ENCODE measurements at places on chromosomes 5 and 9. TPM values are rescaled to one million over a fixed set of nuclear protein-coding genes. Genes with fewer than 3 reads are reported as not detected.

GRCh38 chr9:110033869-110034268 is 174.1 kb downstream of the C9orf152 start:
- H3K36me3 ChIP-seq, result no peaks in the 10 kb centered on the region
- no peaks in the 10 kb centered on the region for H3K27me3 ChIP-seq
- no peak overlapping the region for H3K27ac ChIP-seq
- peak; percentile 67 for DNase-seq

Gene HK3
- under 0.01 TPM for total RNA-seq

- H3K36me3 ChIP-seq, result peaks cover 8% of the 10 kb centered on the region
- no peak overlapping the region for H3K27ac ChIP-seq
- DNase-seq, result no peak
- peaks cover 65% of the 10 kb centered on the region for H3K4me1 ChIP-seq
- H3K4me3 ChIP-seq, result no peak overlapping the region
- H3K27me3 ChIP-seq, result no peaks in the 10 kb centered on the region
Measured at GRCh38 chr9:124290053-124290591, 32.4 kb downstream of the NEK6 start.

GRCh38 chr9:114583371-114584155 is 4.0 kb upstream of the ATP6V1G1 start:
- H3K27me3 ChIP-seq, result no peaks in the 10 kb centered on the region
- H3K4me3 ChIP-seq, result no peak overlapping the region
- no peaks in the 10 kb centered on the region for H3K4me1 ChIP-seq
- H3K36me3 ChIP-seq, result no peaks in the 10 kb centered on the region

DNA sequence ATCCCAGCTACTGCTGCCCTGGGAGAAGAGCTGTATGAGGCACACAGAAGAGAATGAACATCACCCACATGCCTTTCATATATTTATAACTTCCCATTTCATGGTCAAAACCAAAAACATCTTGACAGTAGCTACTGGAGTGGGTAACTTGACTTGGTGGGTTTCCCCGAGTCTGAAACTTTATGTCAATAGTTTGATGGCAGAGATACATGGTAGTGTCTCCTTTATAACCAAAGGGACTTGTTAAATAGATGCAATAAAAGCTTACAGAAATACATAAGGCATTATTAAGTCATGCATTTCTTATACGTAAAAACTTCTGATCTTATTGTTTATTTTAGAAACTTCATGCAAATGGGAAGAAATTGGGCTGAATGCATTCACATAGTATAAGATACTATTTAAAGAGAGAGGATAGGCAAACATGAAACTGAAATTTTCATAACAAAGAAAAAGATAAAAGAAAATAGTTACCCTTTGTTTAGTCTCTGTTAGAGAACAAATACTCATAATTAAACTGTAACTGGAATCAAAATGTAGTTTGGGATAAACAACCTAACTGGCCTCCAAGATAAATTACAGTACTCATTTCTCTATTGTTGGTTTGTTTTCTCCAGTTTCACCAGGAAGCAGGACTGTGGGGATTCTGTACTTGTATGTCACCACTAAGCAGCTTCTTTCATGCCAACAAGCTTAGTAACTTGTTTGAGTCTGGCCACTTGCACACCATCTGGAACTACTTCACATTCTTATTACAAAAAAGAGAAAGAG is 459.3 kb upstream of the MEF2C start:
- H3K4me1 ChIP-seq, result no peaks in the 10 kb centered on the region
- no peak overlapping the region for H3K4me3 ChIP-seq
- H3K27ac ChIP-seq, result no peak overlapping the region
- no peaks in the 10 kb centered on the region for H3K36me3 ChIP-seq
- H3K27me3 ChIP-seq, result no peaks in the 10 kb centered on the region
- DNase-seq, result peak; percentile 65

GRCh38 chr9:13967438-13967837 is 346.5 kb downstream of the NFIB start:
- no peaks in the 10 kb centered on the region for H3K36me3 ChIP-seq
- no peak overlapping the region for H3K27ac ChIP-seq
- no peak for DNase-seq
- H3K4me1 ChIP-seq, result no peaks in the 10 kb centered on the region
- no peak overlapping the region for H3K4me3 ChIP-seq

GRCh38 chr5:98573834-98574320 is 199.6 kb upstream of the RGMB start:
- no peaks in the 10 kb centered on the region for H3K36me3 ChIP-seq
- peaks cover 11% of the 10 kb centered on the region for H3K4me1 ChIP-seq
- no peak overlapping the region for H3K27ac ChIP-seq
- DNase-seq, result no peak
- H3K4me3 ChIP-seq, result no peak overlapping the region

- no peaks in the 10 kb centered on the region for H3K4me1 ChIP-seq
- DNase-seq, result no peak
- no peaks in the 10 kb centered on the region for H3K36me3 ChIP-seq
- peaks cover 2% of the 10 kb centered on the region for H3K27me3 ChIP-seq
Measured at GRCh38 chr9:98576354-98576753, 132.4 kb downstream of the GABBR2 start.

DNA sequence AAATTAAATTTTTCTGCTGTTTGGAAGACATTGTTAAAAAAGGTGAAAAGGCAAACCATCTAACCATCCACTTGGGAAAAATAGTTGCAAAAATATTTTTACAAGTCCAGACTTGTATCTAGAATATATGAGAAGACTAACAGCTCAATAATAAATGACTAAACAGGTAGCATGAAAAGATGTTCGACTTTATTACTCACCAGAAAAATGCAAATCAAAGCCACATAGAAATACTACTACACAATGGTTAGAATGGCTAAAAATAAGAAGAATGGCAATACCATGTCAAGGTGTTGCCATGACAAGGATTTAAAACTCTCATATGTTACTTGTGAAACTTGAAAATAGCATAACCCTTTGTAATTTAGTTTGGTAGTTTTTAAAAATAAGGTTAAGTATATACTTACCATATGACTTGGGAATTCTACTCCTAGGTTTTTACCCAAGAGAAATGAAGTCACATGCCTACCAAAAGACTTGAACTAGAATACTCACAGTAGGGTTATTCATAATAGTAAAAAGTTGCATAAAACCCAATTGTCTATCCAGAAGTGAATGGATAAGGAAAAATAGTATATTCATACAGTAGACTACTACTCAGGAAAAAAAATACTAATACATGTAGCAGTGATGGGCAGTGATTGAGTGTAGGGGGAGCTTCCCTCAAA is 93.8 kb downstream of the VPS13A start:
- no peak overlapping the region for H3K4me3 ChIP-seq
- no peaks in the 10 kb centered on the region for H3K4me1 ChIP-seq

DNA sequence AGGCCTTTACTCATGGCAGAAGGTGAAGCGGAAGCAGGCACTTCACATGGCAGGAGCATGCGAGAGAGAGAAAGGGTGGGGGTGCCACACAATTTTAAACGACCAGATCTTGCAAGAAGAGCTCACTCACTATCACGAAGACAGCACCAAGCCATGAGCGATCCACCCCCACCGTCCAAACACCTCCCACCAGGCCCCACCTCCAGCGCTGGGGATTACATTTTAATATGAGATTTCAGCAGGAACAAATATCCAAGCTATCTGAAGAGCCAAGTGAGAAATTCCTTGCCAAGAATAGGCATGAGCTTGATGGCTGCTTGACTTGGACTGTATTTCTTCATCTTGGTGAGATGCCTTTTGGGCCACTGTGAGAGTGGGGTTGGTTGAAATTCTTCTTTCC is 88.0 kb downstream of the PDZD2 start:
- no peaks in the 10 kb centered on the region for H3K27me3 ChIP-seq
- H3K4me3 ChIP-seq, result no peak overlapping the region
- H3K36me3 ChIP-seq, result no peaks in the 10 kb centered on the region
- H3K27ac ChIP-seq, result no peak overlapping the region
- no peaks in the 10 kb centered on the region for H3K4me1 ChIP-seq

DNA sequence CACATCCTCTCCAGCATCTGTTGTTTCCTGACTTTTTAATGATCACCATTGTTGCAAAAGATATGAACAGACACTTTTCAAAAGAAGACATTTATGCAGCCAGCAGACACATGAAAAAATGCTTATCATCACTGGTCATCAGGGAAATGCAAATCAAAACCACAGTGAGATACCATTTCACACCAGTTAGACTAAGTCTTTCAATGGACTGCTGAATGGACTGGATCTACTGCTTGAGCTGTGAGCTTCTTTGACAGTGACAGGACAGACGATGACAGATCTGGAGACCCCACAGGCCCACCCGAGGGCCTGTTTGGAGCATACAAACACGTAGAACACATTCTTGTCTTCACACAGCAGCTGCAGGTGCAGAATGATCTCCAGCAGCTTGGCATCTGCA is 266.1 kb upstream of the RIOK2 start:
- no peaks in the 10 kb centered on the region for H3K27me3 ChIP-seq
- no peak for DNase-seq
- H3K36me3 ChIP-seq, result no peaks in the 10 kb centered on the region
- no peak overlapping the region for H3K27ac ChIP-seq
- H3K4me3 ChIP-seq, result no peak overlapping the region
